PC-9 (cell line): ENCODE measurements at places on chromosomes 1 and 21. TPM values are rescaled to one million over a fixed set of nuclear protein-coding genes. Genes with fewer than 3 reads are reported as not detected.
A peak's percentile ranks its signal among the peaks of the same experiment; 100 is the strongest.

GRCh38 chr1:29956349-29957030 lies 720.2 kb downstream of the PTPRU start:
- no peaks in the 10 kb centered on the region for H3K4me1 ChIP-seq
- H3K27me3 ChIP-seq = no peaks in the 10 kb centered on the region
- H3K27ac ChIP-seq = no peak overlapping the region
- no peak overlapping the region for H3K4me3 ChIP-seq
- DNase-seq = no peak

- H3K4me1 ChIP-seq = no peaks in the 10 kb centered on the region
- no peaks in the 10 kb centered on the region for H3K27me3 ChIP-seq
- DNase-seq = no peak
- H3K27ac ChIP-seq = no peak overlapping the region
- no peaks in the 10 kb centered on the region for H3K36me3 ChIP-seq
Measured at GRCh38 chr1:24588573-24588972, 32.7 kb downstream of the NCMAP start.

GRCh38 chr21:43654806-43655489 lies 4.3 kb downstream of the HSF2BP start:
- DNase-seq = peak; percentile 80
- peak overlapping the region; percentile 78 for H3K27ac ChIP-seq
- H3K27me3 ChIP-seq = no peaks in the 10 kb centered on the region
- no peaks in the 10 kb centered on the region for H3K36me3 ChIP-seq
- no peak overlapping the region for H3K4me3 ChIP-seq

Gene C1orf115
- total RNA-seq = 5.6 and 6.5 TPM in 2 replicates

DNA sequence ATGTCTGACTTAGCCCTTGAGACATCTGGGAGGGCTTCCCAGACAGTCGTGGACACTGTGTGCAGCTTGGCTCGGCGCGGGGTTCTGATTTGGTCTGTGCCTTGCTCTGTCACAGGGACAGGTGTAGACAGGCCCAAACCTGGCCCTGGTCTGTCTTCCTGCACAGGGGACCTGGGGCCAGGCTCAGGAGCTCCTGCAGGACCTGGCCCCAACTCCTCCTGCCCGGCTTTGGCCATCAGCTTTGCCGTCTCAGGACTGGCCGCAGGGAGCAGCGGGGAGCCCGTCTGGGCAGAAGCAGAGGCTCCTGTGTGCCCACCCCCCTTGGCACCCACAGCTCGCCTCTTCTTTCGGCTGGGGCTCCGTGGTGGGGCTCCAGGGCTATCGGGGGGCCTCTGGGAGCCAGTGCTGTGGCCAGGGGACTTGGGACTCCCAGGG lies 1.7 kb downstream of the PERM1 start:
- no peaks in the 10 kb centered on the region for H3K27me3 ChIP-seq
- no peak overlapping the region for H3K27ac ChIP-seq
- H3K4me3 ChIP-seq = no peak overlapping the region
- H3K36me3 ChIP-seq = no peaks in the 10 kb centered on the region
- H3K4me1 ChIP-seq = peaks cover 7% of the 10 kb centered on the region

GRCh38 chr1:53754484-53755312 lies 15.7 kb upstream of the GLIS1 start:
- H3K27me3 ChIP-seq = no peaks in the 10 kb centered on the region
- H3K36me3 ChIP-seq = no peaks in the 10 kb centered on the region
- no peak overlapping the region for H3K4me3 ChIP-seq
- H3K27ac ChIP-seq = no peak overlapping the region

- H3K4me1 ChIP-seq = no peaks in the 10 kb centered on the region
- no peaks in the 10 kb centered on the region for H3K36me3 ChIP-seq
- no peak overlapping the region for H3K4me3 ChIP-seq
- no peak for DNase-seq
- H3K27me3 ChIP-seq = no peaks in the 10 kb centered on the region
Measured at GRCh38 chr1:46815133-46815532, 16.3 kb downstream of the CYP4B1 start.

Gene KCNH1
- not detected in 2 replicates for total RNA-seq

Gene RHD
- not detected in 2 replicates for total RNA-seq

Gene S100A3
- 1.5 and 2.4 TPM in 2 replicates for total RNA-seq

GRCh38 chr1:15696956-15697521 lies 12.9 kb downstream of the PLEKHM2 start:
- H3K4me3 ChIP-seq = no peak overlapping the region
- no peaks in the 10 kb centered on the region for H3K27me3 ChIP-seq
- DNase-seq = no peak
- no peaks in the 10 kb centered on the region for H3K36me3 ChIP-seq
- no peaks in the 10 kb centered on the region for H3K4me1 ChIP-seq

- no peaks in the 10 kb centered on the region for H3K36me3 ChIP-seq
- no peaks in the 10 kb centered on the region for H3K4me1 ChIP-seq
- DNase-seq = no peak
- no peaks in the 10 kb centered on the region for H3K27me3 ChIP-seq
- H3K4me3 ChIP-seq = no peak overlapping the region
Measured at GRCh38 chr1:12083766-12084165, 20.7 kb downstream of the TNFRSF8 start.

GRCh38 chr1:232123775-232124659 lies 497.4 kb downstream of the DISC1 start:
- no peak for DNase-seq
- H3K27me3 ChIP-seq = peaks cover 3% of the 10 kb centered on the region; the same call in 1 of the 2 replicates
- no peak overlapping the region for H3K27ac ChIP-seq
- no peak overlapping the region for H3K4me3 ChIP-seq

- no peaks in the 10 kb centered on the region for H3K36me3 ChIP-seq
- no peak overlapping the region for H3K4me3 ChIP-seq
- DNase-seq = no peak
- no peak overlapping the region for H3K27ac ChIP-seq
- H3K4me1 ChIP-seq = no peaks in the 10 kb centered on the region
- H3K27me3 ChIP-seq = no peaks in the 10 kb centered on the region
Measured at GRCh38 chr1:21287905-21288514, 2.3 kb downstream of the ECE1 start.

- H3K27me3 ChIP-seq = no peaks in the 10 kb centered on the region
- H3K36me3 ChIP-seq = no peaks in the 10 kb centered on the region
- H3K4me1 ChIP-seq = peaks cover 30% of the 10 kb centered on the region
- no peak for DNase-seq
- no peak overlapping the region for H3K4me3 ChIP-seq
Measured at GRCh38 chr1:15953791-15954241, 22.1 kb downstream of the ZBTB17 start.

Gene TRIM62
- total RNA-seq = 9.9 and 14.3 TPM in 2 replicates

GRCh38 chr1:156726549-156727226 lies 1.6 kb upstream of the METTL25B start:
- peak overlapping the region; percentile 90 for H3K4me3 ChIP-seq
- peak; percentile 60 for DNase-seq
- peaks cover 30% of the 10 kb centered on the region for H3K4me1 ChIP-seq
- peaks cover 21% of the 10 kb centered on the region for H3K36me3 ChIP-seq

Gene KRTAP11-1
- not detected in 2 replicates for total RNA-seq

DNA sequence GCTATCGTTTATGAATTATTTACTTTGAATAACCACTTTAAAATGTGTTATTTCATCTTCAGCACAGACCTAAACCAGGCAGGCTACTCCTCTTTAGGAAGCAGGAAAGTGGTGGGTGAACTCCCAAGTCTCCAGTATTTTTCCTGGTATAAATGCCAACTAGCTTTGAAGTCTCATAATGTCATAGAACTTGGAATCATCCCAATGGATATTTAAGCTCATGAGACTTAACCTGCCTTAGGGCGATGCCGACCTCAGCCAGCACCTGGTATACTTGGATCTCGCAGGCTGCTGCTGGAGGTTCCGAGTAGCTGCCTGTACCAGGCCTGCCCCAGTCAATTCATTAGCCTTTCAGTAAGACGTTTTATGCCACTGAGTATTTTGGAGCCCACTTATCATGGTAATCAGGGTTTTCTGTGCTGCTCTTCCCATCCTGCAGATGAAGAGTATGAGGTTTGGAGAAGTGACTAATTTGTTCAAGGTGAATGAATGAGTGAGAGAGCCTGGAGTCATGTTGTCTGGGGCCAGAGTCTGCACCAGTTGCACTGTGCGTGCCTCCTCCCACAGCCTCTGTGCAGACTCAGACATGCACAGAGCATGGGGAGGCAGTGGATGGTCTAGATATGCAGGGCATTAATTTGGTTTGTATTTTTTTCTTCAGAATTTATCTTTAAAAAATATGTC lies 34.9 kb downstream of the VANGL1 start:
- H3K27me3 ChIP-seq = no peaks in the 10 kb centered on the region
- H3K27ac ChIP-seq = peak overlapping the region; percentile 57
- peak; percentile 24 for DNase-seq
- H3K4me1 ChIP-seq = peaks cover 59% of the 10 kb centered on the region
- peaks cover 25% of the 10 kb centered on the region for H3K36me3 ChIP-seq
- H3K4me3 ChIP-seq = no peak overlapping the region

DNA sequence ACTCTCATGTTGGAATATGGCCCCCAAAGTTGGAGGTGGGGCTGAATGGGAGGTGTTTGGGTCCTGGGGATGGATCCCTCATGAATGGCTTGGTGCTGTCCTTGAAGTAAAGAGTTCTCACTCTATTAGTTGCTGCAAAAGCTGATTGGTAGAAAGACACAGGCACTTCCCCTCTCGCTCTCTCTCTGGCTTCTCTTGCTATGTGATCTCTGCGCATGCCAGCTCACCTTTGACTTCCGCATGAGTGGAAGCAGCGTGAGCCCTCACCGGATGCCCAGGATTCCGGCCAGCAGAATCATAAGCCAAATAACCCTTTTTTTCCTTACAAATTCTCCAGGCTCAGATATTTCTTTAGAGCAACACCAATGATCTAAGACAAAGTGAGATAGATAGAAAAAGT lies 20.9 kb upstream of the CCSAP start:
- H3K4me1 ChIP-seq = no peaks in the 10 kb centered on the region
- H3K4me3 ChIP-seq = no peak overlapping the region
- no peak for DNase-seq
- H3K27me3 ChIP-seq = peaks cover 58% of the 10 kb centered on the region

DNA sequence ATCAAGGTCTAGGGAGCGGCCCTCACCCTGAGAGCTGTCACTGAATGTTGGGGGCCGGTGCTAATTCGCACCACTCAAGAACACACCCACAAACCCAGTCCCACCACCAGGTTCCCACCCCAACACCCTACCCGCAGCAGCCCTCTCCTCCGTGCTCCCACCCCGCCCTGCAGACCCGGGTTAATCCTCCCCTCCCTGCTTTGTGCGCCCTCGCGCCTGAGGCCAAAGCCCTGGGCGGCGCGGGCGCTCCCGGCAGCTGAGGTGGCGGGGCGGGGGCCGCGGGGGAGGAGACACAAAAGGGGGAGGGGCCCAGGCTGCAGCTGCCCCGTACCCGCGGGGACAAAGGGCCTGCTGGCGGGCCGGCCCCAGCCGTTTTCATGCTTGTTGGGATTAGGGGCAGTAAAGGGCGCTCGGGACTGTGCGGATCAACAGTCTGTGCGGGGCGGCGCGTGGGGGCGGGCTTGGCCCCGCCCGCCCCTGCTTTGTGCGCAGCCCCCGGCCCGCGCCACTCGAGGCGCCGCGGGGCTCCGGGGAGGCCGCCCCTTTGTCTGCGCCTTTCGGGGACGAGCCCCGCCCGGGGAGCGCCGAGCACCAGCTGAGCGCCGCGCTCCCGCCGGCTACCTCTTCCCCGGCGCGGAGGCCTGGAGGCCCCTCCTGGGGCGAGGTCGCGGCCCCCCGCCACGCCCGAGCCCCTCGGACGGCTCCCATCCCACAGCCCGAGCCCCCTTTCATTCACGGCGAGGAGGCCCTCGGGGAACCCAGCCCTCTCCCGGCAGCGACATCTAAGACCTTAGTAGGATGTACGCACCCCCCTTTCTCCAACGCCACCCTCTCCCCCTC lies 10.9 kb downstream of the C1orf216 start:
- H3K4me3 ChIP-seq = peak overlapping the region; percentile 42; the same call in 1 of the 2 replicates
- H3K27me3 ChIP-seq = peaks cover 44% of the 10 kb centered on the region
- H3K36me3 ChIP-seq = no peaks in the 10 kb centered on the region
- no peaks in the 10 kb centered on the region for H3K4me1 ChIP-seq
- no peak overlapping the region for H3K27ac ChIP-seq
- no peak for DNase-seq

Gene MCOLN2
- total RNA-seq = 0.23 TPM in 1 of 2 replicates, not detected in the other

Gene ARTN
- 17.4 and 33.6 TPM in 2 replicates for total RNA-seq

DNA sequence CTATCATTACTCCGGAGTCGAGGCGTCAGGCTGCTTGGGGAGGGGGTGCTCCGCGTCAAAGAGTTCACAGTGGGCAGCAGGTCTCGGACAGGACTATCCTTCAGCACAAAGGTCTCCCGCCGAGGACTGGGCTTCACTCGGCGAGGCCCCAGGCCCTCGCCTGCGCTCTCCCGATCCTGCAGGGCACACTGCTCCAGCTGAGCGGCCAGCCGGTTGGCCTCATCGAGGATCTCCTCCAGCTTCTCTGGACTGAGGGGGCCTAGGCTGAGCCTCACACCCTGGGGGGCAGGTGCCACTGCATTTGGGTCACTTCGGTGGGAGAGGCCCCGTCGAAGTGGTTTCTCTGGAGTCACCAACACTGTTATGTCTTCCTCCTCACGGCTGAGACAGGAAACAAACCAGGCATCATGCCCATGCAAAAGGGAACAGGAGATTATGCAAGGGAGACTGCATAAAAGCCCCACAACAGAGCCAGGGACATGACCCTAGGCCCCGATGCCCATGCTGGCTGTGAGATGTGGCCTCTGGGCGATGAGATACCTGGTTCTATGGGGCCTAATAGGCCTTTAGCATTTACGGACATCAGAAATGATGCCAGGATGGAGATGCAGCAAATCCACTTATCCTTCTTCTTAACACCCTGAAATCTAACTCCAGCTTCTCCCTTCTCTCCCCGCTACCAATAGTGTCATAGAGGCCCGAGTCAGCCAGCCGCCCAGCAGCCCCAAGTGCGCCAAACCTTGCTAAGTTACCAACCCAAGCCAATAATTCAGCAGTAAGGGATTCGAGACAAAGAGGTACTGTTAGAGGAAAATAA lies 1.1 kb downstream of the PSRC1 start:
- peaks cover 37% of the 10 kb centered on the region for H3K4me1 ChIP-seq
- peak overlapping the region; percentile 76 for H3K4me3 ChIP-seq
- 0 out of 2 replicates have a peak, but pooled peaks cover 8% of the 10 kb centered on the region for H3K36me3 ChIP-seq
- DNase-seq = no peak

Gene SLC30A10
- not detected in 2 replicates for total RNA-seq

- H3K4me1 ChIP-seq = peaks cover 7% of the 10 kb centered on the region
- no peak overlapping the region for H3K4me3 ChIP-seq
- H3K27me3 ChIP-seq = no peaks in the 10 kb centered on the region
- H3K36me3 ChIP-seq = no peaks in the 10 kb centered on the region
Measured at GRCh38 chr1:35881850-35882273, 1.1 kb upstream of the AGO1 start.

Gene OLFML3
- total RNA-seq = 0.45 and 0.52 TPM in 2 replicates

Gene THEM5
- total RNA-seq = not detected in 2 replicates

- no peak overlapping the region for H3K27ac ChIP-seq
- H3K36me3 ChIP-seq = no peaks in the 10 kb centered on the region
- H3K4me3 ChIP-seq = no peak overlapping the region
- DNase-seq = no peak
Measured at GRCh38 chr1:218718977-218719376, 373.8 kb downstream of the TGFB2 start.

- peak overlapping the region; percentile 91; the same call in 1 of the 2 replicates for H3K27ac ChIP-seq
- H3K4me1 ChIP-seq = peaks cover 35% of the 10 kb centered on the region
- H3K27me3 ChIP-seq = no peaks in the 10 kb centered on the region
- no peak overlapping the region for H3K4me3 ChIP-seq
Measured at GRCh38 chr1:115547696-115548095, 94.1 kb upstream of the VANGL1 start.

Gene NFASC
- not detected in 2 replicates for total RNA-seq
